Activated CD8-positive, alpha-beta memory T cell treated with anti-CD3 and anti-CD28 coated beads for 4 hours (primary cell): ENCODE measurements at places on chromosomes 11 and 22.

GRCh38 chr11:116357784-116358544 lies 414.8 kb downstream of the BUD13 start:
- no peak for DNase-seq

GRCh38 chr11:106670069-106670468 lies 348.2 kb downstream of the GUCY1A2 start:
- no peak for DNase-seq

GRCh38 chr22:28920757-28921584 lies 37.6 kb downstream of the ZNRF3 start:
- no peak for DNase-seq

- DNase-seq = no peak
These were observed 128.3 kb downstream of the OSBP2 start for GRCh38 chr22:30823015-30823370.

- no peak for DNase-seq
These were observed 185.1 kb downstream of the CWF19L2 start for GRCh38 chr11:107272561-107272960.

- DNase-seq = no peak
These were observed 17.7 kb downstream of the LRRC10B start for GRCh38 chr11:61526229-61526628.
